Activated CD8-positive, alpha-beta T cell treated with anti-CD3 and anti-CD28 coated beads, Interleukin-2, amount 10 ng/mL, durations not matched to agents 7 days and 5 days (primary cell): ENCODE measurements at places on chromosomes 2 and 18.

DNA sequence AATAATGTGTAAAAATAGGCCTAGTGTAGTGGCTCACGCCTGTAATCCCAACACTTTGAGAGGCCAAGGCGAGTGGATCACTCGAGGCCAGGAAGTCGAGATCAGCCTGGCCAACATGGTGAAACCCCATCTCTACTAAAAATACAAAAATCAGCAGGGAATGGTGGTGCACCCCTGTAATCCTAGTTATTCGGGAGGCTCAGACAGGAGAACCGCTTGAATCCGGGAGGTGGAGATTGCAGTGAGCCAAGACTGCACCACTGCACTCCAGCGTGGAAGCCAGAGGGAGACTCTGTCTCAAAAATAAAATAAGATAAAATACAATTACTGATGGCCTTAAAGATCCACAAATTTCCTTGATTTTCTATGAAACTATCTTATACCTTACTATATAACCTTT lies 3.8 kb downstream of the ATF2 start:
- no peak for DNase-seq

DNA sequence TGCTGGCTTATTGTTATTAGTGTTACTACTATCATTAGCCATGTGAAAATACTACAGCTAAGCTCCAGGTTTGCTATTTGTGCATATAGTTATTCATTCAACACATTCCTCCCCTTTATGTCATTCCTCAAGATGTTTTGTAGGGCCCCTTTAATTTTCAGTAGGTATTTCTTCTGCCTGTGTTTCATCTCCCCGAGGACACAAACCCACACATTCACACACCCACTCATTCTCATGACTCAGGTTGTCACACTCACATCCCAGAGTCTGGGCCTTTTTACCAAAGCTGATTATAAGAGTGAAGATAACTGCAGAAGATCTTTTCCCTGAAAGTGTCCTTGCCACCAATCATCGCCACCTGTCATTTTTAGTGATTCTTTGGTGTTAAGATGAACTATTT lies 68.6 kb upstream of the SPOPL start:
- no peak for DNase-seq

DNA sequence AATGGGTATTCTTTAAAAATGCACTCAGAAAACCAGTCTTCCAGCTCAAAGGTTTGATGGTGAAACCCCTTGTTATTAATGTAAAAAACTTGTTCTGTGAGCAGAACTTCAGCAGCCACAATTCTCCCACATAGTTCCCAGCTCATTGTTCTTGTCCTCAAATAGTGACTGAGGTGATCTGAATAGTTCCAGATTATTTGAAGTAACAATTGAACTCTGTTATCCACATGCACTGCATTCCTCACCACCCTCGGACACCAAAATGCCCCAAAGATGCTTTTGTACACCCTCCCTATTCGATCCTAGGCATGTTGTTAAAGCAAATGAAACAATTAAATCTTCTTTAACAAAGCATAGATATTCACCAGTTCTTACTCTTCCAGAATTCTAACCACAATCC lies 2186.8 kb upstream of the CELF4 start:
- DNase-seq = no peak

DNA sequence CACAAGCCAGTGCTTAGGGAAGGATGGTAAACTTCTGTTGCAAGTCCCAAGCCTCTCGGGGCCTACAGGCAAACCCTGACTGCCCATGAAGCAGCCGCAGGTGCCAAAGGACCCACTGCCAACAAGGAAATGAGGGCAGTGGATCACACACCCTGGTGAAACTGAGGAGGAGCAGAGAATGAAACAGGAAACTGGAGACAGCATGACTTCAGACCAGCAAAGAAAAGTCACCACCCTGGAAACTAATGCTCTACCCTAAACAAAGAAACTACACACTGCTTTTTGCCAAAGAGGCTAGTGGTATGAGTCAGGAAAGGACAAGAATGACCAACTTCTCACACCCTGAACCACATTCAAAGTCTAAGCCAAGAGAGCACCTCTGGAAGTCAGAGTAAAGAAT lies 97.2 kb downstream of the MYO5B start:
- no peak for DNase-seq

GRCh38 chr18:5643288-5643687 lies 99.5 kb upstream of the EPB41L3 start:
- DNase-seq = no peak

- no peak for DNase-seq
Measured at GRCh38 chr18:48892146-48892855, 58.5 kb downstream of the SMAD7 start.
